Activated T-cell treated with anti-CD3 and anti-CD28 coated beads, Interleukin-2, amount 50 U/mL, for 4 hours (primary cell): ENCODE measurements at places on chromosomes 13 and 19. TPM values are rescaled to one million over a fixed set of nuclear protein-coding genes. Genes with fewer than 3 reads are reported as not detected.

The RGS9BP gene
- 0.16 TPM for total RNA-seq

The WDR62 gene
- 10.3 TPM for total RNA-seq

GRCh38 chr13:23771956-23772355, 117.2 kb downstream of the MIPEP start:
- no peak for DNase-seq

GRCh38 chr13:22270881-22271280, 600.0 kb downstream of the FGF9 start:
- DNase-seq = no peak
